Chondrocyte (in vitro differentiated cells): ENCODE measurements at places on chromosomes 6 and 20.

- DNase-seq, result no peak
Observed at GRCh38 chr6:120935908-120936307, 398.4 kb downstream of the TBC1D32 start.

- DNase-seq, result no peak
Observed at GRCh38 chr6:145254649-145255401, 480.5 kb downstream of the EPM2A start.

DNA sequence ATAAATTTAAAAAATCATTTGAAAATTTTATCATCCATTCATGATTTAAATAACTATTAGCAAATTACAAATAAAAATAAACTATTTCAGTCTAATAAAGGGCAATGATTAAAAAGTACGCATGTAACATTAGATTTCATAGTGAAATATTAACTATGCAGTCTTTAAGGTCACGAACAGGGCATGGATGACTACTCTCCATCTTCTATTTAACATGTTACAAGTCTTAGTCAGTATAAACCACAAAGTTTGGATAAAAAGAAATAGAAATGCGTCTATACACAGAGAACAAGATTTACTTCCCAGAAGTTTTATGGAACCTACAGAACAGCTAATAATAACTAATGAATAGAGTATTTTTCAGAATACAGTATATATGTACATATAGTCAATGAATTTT is 1016.0 kb downstream of the EYS start:
- DNase-seq, result no peak

DNA sequence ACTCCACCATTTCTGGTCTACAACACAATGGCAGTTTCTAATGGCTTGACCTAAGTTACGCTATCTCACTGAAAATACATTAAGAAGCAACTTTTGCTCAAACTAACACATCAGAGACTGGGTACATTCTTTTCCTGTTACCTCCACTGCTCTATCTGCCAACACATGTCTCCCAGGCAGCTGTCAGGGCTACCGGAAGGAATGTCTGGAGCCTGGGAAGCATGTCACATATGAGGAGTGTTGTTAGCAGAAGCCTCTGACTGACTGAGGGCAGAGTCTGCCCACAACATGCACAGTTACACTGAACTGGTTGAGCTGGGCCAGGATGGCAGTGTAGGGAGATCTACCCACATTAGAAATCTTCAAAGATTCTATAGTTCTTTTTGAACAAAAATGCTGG is 264.5 kb downstream of the KIF16B start:
- no peak for DNase-seq

DNA sequence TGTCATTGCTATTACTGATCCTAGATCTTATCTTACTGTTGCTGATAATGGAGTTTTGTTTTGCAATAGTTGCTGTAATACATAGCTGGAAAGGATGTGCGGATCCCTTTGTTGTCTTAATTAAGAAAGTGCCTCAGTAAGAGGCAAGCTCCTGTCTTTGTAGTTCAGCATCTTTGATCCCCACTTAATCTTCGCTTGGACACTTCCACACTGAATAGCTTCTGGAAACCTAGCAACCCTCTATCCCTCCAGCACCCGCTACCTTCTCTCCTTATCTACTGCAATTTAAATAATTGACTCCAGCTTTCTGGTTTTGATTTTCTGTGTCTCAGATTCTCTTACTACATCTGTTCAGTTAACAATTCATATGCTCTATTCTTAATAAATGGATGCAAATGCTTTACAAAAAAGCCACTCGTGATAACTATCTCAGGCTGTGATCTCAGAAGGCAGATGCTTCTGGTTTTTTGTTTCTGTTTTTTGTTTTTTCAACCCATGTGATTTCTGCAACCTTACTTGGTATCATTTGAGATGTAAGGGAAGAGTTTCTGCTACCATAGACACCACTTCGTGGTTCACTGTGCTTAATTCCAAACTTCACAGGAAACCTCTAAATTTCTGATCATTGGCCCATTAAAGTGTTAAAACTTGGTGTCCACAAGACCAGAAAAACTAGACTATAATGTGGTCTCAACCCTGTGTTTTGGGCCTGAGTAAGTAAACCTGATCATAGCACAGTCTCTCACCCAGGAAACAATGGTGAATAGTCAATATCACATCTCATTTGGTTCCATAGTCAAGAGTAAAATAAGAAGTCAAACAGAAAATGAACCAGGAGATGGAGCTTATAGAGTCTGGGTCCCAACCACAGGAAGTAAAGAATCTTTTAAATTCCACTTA is 352.1 kb upstream of the SOX4 start:
- DNase-seq, result no peak

- no peak for DNase-seq
Observed at GRCh38 chr6:53056273-53056672, 8.9 kb upstream of the FBXO9 start.

GRCh38 chr20:59428006-59428405 is 127.6 kb downstream of the EDN3 start:
- DNase-seq, result no peak

DNA sequence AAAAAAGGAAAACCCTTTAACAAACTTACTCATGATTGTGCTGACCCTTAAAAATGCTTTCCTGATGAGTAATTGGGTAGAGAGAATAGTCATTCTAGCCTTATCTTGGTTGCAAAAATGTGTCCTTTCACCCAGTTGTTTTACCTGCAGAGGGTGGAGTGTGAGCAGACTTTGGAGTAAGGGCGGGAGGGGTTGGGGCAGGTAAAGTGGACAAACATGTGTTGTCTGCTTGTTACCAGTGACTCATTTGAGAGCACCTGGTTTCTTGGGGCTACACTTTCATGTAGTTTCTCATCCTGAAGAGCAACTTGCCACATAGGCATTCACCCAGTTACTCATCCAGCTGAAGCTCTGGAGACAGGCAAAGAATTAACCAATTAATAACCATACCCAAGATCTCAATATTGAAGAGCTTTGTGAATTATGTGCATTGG is 121.1 kb downstream of the TNFRSF21 start:
- no peak for DNase-seq

- DNase-seq, result no peak
Observed at GRCh38 chr6:105692613-105693215, 289.8 kb upstream of the PREP start.
